Suppressor macrophage treated with lipopolysaccharide for 4 hours (primary cell): ENCODE measurements at places on chromosomes 3 and 15.

DNA sequence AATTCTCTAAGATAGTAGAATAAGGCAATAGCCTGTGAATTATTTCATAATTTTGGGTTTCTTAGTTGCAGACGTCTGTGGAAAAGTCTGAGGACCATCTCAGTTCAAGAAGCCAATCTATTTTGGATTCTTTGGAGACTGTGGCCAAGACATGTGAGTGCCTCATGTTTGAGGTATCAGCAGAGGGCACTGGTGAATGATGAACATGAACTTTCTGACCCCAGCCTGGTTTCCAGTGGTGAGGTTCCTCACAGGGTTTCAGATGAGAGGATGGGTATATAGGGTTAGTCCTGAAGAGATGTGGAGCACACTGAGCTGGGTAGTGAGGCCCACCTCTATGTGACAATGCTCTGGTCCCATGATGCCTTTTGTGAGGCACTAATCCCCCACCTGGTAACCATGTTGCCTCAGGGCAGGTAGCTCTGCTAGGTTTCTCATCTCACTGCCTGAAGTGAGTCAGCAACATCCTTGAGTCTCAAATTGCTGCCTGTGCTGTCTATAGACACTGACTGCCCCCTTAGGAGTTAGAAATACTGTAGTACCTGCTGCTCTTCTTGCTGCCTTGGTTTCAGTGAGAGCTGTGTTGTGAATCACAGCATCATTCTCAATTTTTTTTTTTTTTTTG lies 32.3 kb downstream of the C3orf62 start:
- peak; percentile 52 for DNase-seq

- no peak for DNase-seq
Measured at GRCh38 chr3:56919797-56920195, 118.0 kb upstream of the ARHGEF3 start.

- peak; percentile 69 for DNase-seq
Measured at GRCh38 chr3:152860736-152861135, 25.8 kb downstream of the P2RY1 start.

DNA sequence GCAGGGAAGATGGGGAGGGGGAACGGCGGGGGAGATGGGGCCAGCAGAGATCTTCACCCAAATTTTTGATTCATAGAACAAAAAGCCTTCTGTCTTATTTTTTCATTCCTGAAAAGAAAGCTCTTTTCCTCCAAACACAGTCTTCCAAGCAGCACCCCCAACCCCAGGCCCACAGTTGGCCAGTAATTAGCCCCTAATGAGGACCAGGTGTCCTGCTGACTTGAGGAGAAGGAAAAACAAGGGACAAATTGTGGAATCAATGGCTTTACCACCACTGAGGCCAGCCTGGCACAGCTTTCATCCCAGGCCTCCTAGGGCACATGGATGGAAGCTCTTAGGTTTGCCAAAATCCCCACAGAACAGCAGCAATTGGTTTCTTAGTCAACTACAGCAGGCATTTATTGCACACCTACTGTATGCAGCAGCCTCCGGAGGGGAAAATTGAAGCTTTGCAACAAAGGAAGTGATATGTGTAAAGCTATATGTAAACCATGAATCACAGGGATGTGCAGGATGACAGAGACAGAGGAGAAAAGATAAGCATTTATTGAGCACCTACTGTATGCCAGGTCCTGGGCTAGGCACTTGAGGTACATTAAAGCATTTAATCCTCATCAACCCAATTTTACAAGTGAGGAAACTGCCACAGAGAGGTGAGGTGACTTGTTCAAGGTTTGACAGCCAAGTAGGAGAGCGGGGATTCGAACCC lies 199.5 kb downstream of the TBC1D2B start:
- DNase-seq: no peak

GRCh38 chr15:89998141-89998661 lies 2.9 kb upstream of the ZNF710 start:
- DNase-seq: peak; percentile 58

DNA sequence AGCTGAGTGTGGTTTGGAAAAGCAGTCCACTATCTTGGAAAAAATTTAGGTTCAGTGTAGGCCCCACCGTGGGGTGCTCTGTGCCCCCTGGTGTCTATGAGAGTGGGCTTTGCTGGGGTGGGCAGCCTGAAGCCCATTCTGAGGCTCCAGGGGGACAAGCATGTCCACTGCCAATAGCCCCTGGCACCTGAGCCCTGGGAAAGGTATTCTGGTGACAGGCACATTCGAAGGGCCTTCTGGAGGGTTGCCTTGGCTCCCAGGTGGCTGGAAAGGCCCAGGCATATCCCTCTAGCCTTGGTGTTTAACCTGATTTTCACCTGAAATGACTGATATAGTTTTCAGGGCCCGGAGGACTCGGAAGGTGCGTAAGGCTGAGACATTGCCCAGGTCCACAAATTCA lies 36.1 kb downstream of the SCN5A start:
- no peak for DNase-seq

DNA sequence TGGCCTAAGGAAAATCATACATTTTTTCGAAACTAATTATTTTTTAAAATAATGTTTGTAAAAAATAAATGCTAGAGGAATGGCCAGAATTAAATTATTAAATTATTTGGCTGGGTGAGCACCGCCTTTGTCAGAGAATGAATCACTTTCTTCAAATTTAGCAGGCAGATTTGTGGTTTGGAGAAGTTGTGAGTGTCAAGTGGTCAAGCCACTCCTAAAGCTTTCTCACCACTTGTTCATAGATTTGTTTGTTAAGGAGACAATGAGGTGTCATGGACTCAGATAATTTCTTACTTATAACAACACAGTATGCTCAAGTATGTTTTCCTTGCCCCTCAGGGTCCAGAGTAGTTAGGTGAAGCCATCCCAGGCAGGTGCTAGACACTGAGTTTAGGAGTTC lies 196.2 kb downstream of the TUSC7 start:
- no peak for DNase-seq

GRCh38 chr3:69938931-69939330 lies 60.6 kb upstream of the SAMMSON start:
- DNase-seq: no peak

DNA sequence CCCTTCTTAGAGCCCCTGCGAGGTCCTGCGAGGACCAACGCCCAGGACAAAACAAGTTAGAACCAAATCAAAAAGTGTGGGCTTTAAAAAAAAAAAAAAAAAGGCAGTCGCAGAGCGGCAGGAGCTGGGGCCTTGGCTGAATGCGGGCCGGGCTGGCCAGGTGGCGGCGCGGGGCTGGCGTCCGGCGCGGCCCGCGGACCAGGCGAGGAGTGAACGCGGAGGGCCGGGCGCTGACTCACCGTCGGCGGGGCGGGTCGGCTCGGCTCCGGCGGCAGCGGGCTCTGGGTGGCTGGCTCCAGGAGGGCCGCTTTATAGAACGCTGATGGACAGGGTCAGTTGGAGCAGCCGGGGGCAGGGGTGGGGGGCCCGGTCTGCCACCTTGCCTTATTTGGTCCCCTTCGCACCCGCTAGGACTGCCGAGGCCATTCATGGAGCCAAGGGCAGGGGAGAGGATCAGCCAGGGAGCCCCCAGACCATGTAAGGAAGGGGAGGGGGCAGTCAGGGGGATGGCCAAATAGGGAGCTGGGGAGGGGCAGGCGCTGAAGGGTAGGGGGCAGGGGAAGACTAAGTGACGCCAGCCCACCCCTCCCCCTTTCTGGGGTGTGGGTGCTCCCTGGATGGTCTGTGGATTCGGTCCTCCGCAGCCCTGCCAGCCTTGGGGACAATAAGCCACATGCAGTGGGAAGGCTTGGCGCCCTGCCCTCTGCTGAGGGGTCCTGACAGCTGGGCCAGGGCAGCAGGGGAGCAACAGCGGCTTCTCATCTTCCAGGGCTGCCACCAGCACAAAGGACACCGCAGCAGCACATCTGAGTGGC lies at the start of gene ACTC1:
Gene ACTC1, minus strand, starts transcription at position 283 of the 815 bp plus-strand sequence. CDS start 741 bp downstream, outside the sequence.
- peak; percentile 14 for DNase-seq

DNA sequence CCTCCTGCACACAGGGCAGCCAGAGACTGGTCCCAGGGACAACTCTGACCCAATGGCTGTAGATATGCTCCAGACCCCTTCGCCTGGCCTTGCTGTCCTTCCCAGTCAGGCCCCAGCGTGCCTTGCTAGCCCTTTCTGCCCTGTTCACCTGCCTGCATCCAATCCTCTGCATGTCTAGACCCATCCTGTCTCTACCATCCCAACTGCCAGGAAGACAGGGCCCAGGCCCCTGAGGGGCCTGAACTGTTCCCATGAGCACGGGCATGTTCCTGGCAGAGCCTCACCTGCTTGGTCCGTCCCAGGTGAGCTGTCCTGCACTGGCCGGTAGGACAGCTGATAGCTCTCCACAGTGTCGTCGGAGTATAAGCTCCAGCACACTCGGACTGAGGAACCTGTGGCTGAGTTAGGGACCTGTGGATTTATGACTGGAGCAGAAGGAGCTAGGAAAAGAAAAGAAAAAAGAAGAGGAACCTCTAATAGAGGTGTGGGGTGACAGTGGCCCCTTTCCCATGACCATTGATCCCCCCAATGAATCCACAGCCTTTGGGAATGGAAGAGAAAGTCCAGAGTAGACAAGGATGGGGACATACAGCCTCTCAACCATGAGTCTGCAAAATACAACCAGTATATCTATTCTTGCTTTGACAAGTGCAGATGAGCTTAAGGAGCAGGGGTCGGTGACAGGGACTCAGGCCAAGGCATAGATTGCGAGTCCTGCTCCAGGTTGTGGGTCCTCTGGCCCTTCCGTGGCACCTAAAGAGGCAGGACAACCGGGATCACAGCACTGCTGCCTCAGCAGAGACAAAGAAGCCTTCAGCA lies 33.9 kb downstream of the FSD2 start:
- DNase-seq: no peak

DNA sequence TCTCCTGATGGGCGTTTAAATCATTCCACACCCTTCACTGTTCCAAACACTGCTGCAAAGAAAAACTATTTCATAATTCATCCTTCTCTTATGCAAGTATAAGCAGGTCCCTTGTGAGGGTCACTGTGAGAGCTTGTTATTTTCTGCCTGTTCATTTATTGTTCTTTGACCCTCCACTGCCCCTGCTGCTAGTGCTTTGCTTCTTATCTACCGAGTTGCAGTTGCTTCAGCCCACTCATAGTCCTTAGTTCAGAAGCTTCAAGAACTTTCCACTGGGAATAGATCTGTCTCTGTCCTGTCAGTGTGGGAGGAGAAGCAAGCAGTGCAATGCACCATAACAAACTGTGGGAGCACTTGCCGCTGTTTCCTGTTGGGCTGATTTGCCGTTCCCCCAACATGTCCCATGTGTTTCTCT lies 39.8 kb downstream of the RIOX2 start:
- no peak for DNase-seq

DNA sequence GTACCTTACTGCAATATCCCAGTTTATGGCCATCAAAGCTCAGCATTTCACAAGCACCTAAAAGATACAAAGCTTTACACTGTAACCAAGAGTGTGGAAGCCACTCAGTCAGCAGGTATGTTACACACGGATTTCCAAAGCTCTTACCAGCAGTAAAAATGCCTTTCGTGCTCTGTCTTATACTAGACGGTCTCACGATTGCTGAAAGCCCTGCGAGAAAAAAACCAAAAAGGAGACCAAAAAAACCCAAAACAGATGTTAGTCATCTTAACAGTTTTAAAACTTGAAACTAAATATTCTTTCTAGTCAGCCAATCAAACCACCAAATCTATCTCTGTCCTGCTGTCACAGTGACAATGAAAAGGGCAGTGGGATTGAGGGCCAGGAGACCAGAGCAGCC lies 39.0 kb downstream of the TAMM41 start:
- DNase-seq: no peak

- no peak for DNase-seq
Measured at GRCh38 chr3:58383476-58383875, 50.2 kb downstream of the PDHB start.

DNA sequence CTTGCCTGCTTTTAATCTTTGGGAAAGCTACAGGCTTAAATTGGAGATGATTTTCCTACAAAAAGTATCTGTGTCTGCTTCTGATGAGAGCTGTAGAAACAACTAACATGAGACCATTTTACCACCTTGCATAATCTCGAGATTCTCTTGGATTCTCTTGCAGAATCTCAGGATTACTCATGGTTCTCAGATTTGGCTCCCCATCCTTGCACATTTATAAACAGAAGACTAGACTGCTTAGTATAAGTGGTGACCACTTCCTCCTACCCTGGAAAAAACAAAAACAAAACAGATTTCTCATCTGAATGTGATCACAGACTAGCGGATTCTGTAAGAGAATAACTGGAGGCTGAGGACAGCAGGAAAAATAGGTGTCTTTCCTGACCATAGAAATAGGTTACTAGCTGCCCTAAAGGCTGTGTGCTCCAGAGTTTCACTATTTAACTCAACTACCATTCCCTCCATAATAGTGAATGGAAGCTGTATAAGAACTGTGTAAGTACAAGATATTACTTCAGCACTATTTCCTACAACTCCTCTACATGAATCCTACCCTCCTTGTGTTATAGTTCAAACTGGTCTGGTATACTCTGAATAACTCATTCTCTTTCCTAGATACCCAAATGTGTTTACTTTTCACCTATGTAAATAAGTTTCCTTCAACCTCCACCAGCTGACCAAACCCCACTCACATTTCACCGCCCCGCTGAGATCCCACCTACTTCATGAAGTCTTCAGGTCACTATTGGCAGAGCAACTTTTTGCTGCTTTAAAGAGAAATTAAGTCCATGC lies 122.2 kb upstream of the C2CD4B start:
- DNase-seq: no peak

- no peak for DNase-seq
Measured at GRCh38 chr15:73818308-73818985, 54.9 kb upstream of the TBC1D21 start.

DNA sequence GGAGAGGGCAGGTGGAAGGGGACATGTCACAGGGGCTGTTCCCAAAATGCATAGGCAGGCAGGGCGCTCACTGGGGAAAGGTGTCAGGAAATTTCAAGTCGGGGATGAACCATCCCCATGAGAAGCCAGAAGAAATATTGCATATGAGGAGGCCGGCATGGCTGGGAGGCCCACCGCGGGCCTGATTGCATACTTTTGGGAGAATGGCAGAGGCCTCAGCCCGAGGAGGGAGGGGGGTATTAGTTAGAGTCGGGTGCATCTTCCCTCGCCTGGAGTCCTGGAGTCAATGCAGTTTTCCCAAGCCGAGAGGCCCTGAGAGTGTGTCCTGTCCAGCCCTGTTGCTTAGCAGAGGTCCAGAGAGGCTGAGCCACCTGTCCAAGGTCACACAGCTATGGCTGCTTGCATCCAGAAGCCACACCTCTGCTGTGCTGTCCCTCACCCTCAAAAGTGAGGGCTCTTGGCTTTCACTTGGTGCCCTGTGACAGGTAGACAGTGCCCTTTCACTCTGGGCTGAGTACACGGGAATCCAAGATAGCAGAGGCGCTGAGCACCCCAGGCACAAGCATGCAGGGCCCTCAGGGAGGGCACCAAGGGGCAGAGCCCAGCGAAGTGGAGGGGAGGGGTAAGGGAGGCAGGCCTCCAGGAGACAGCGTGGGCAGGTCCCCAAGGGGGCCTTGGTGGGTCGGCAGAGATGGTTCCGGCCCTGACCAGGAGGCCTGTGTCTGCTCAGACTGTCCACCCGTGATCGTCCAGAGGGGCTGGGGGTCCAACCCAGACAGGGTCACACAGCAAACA lies 48.5 kb downstream of the GRIP2 start:
- no peak for DNase-seq

- peak; percentile 33 for DNase-seq
Measured at GRCh38 chr3:30779686-30780287, 114.7 kb downstream of the GADL1 start.
